ENCODE measurements at places on chromosomes 12 and 14.

DNA sequence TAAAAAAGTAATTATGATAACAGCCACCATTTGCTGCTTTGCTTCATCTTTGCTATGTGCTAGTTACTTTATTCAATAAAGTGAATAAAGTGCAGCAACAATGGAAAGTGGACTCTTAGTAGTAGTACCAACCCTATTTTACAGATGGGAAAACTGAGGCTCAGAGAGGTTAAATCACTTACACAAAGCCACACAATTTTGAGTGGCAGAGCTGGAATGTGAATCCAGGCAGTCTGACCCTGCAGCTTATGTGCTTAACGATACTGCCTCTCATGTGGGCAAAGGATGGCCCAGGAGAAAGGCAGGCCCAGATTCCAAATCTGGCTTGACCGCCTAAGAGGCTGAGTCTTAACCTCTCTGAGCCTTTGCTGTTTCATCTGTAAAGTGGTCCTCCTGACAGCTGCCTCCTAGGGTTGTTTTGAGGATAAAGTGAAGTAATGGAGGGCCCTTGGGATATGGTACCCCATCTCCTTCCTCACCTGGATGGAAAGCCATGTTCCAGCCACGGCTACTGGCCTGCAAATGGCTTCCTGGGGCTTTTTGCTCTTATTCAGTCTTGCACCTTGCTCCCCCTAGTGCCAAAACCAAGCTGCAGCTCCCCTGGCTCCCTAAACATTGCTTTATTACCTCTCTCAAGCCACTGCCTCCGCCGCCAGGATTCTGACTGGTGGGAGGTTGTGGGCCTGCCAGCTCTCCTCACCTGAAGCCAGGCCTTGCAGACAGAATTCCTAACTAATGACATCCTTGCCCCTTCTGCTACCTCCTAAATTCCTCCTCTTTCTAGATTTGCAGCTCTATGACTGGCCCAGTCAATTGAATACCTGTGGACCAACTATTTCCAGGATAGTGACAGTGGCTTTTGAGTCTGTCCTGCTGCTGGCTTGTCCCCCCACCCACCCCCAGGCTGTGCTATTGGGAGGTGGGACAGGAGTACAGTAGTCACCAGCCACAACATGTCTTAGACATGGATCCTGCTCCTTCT lies 283.3 kb upstream of the PWP1 start:
- no peak for DNase-seq

GRCh38 chr14:91038439-91038838 lies 22.0 kb downstream of the RPS6KA5 start:
- no peak for DNase-seq

GRCh38 chr12:9132008-9132535 lies 16.4 kb upstream of the A2M start:
- no peak for DNase-seq

- no peak for DNase-seq
These were observed 28.2 kb downstream of the TBK1 start for GRCh38 chr12:64480148-64480547.

GRCh38 chr12:123153906-123154305 lies 3.0 kb upstream of the PITPNM2 start:
- no peak for DNase-seq

- no peak for DNase-seq
These were observed 1.1 kb downstream of the INHBE start for GRCh38 chr12:57456145-57456700.

DNA sequence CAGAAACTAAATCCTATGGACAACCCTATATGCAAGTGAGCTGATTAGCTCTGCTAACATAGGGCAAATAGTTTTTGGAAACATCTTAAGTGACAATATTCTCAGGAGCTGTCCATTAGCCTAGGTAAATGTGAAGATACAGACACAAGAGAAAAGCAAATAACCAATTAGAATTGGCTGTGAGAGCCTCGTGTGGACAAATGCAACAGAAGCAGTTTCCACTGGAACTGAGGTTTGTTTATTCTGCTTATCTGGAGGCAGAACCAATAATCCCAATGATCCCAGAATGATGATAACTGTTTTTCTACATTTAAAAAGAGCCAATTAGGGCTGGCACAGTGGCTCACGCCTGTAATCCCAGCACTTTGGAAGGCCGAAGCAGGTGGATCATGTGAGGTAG lies 43.2 kb upstream of the YAF2 start:
- DNase-seq = no peak

- DNase-seq = no peak
These were observed 136.5 kb upstream of the FOXG1 start for GRCh38 chr14:28630100-28630499.

- peak; percentile 37 for DNase-seq
These were observed at the start of gene RILPL2 for GRCh38 chr12:123436017-123436964. TSS of gene RILPL2 (minus strand) at chr12:123436684. CDS start at chr12:123436420, 264 bp downstream.

- DNase-seq = no peak
These were observed 90.6 kb upstream of the RTL1 start for GRCh38 chr14:100994082-100994481.

DNA sequence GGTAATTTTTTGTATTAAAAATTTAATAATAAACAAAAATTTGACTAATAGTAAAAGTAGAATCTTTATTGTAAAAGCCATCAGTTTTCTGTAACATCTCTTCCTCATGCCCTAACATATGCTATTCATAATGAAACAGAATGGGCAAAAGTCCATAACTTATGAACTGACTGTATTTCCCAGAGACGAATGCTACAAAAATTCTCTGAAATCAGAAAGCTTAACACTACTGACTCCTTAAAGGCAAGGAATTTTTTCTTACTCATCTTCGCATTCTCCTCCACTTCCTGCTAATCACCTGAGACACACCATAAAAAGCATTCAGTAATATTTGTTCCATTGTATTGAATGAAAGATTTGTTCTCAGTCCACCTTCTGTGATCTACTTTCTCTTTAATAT lies 17.6 kb downstream of the MON2 start:
- no peak for DNase-seq

- no peak for DNase-seq
These were observed 27.8 kb upstream of the GPR132 start for GRCh38 chr14:105093038-105093430.

DNA sequence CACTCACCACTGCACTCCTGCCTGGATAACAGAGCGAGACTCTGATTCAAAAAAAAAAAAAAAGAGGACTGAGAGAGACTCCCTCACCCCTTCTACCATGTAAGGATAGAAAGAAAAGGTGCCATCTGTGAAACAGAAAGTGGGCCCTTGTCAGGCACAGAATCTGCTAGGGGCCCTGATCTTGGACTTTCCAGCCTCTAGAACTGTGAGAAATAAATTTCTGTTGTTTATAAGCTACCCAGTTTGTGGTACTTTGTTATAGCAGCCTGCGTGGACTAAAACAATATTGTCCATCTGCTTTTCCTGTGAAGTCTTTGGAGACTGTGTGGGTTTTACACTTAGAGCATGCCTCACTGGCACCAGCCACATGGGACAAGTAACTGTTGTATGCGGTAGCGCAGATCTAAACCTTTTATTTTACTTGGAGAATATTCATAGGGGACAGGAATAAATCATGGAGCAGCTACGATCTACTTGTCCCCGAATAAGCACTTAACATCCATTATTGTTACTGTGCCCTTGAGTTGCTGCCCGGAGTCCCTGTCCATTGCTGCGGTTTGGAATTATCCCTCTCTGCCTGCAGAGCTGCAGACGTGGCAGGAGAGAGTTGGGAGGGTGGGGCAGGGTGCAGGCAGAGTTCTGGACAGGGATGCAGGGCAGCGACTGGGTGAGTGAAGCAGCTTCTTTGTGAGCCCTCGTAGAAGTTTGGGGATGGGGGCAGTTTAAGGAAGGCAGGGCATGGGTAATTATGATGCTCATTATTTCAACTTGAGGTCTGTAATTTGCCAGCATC lies 52.4 kb upstream of the STON2 start:
- no peak for DNase-seq

DNA sequence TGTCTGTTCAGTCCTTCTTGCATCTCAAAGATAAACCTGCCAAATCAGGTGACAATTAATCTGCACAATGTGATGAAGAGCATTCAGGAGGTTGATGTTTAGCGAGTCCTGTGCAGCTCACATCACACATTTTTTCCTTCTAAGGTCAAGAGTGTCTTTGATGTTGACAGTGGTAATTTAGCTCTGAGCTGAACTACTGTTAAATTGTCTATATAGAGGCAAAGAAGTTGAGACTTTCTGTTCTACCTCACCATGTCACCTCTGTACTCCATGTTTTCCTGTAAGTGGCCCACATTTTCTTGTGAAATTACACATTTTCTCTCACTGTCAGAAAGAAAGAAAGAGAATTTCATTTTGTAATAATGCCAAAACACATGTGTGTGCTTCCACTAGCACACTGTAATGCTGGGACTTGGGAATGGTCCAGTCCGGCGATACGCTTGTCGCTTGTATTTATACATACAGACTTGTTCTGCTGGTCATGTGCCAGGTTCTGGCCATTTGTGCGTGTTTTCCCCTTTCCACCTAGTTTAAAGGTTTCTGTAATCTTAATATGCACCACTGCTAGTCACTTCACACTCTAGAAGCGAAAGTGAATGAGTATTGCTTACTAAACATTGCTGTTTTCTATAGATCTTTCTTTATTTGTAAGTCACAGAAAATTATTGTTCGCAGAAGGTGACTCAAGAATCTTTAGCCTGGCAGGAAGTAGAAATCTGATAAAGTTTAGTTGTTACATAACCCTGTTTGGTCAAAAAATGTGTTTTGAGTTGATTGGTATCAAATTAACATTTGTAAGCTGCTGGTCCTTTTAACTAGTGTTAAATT lies 328.9 kb downstream of the TMTC2 start:
- no peak for DNase-seq

DNA sequence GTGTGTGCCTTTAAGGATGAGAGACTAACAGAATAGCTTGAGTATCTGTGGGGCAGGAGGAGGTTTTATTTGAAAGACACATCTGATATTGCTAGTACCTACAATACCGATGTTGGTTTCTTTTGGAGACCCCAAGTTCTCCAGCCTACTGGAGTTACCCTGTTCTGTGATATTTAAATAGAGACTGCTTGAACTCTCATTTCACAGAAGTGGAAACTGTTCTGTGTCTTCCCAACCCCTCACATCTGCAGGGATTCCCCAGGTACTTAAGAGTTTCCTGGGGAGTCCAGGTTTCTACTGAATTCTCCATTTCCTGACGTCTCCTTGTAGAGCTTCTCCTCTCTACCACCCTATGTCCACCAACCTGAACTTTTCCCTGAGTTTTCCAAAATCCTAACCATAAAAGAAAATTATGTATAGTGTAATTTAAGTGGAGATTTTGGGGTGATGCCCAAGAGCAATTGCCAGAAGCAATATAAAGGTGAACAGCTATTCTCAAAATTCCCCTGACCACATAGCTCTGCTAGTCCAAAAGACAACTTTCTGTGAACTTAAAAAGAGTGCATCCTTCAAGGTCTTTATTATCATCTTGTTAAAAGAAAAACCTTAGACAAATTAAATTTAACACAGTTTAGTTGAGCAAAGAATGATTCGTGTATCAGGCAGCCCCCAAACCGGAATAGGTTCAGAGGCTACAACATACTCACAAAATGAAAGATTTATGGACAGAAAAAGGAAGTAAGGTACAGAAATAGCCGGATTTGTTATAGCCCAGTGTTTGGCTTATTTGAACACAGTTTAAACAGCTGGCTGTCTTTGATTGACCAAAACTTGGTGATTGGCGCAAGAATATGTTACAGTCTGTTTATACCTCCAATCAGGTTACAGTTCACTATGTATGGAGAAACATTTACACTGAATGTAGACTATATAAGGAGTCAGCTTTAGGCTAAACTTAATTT lies 373.4 kb downstream of the NUAK1 start:
- no peak for DNase-seq

- no peak for DNase-seq
These were observed 316.4 kb downstream of the NOVA1 start for GRCh38 chr14:26281280-26281998.

DNA sequence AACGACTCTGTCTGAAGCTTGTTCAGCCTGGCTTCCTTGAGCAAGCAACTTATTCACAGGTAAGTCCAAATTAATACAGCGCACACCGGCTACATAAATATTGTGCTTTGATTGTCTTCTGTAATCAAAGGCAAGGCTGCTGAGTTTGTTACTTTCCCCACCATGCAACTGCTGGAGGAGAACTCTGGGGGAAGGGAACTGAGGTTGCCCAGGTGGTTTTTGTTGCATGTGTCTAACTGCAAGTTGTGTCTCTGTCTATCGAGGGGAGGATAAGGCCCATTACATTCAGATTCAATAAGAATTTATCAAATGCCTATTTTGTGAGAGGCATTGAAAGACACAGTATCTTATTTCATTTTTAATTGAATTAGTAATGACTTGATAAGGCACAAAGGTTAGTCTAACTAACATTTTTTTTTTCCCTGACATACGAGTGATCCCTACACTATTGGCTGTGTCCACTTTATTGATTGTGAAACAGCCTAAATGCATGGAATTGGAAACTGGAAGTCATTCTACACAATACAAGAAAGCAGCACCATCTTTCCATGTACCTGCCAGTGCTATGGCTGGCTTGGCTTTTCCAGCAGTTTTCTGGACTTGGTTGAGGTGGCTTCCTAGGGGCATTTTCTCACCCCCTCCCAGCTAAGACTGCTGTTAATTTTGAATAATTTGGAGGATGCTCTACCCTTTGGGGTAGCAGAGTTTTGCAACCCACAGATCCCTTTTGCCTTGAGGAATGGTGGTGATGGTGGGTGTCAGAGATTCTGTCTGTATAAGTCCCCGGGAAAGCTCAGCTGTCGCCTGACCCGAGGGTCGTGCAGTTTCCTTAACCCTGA lies 951 bp upstream of the CHST11 start:
- no peak for DNase-seq

DNA sequence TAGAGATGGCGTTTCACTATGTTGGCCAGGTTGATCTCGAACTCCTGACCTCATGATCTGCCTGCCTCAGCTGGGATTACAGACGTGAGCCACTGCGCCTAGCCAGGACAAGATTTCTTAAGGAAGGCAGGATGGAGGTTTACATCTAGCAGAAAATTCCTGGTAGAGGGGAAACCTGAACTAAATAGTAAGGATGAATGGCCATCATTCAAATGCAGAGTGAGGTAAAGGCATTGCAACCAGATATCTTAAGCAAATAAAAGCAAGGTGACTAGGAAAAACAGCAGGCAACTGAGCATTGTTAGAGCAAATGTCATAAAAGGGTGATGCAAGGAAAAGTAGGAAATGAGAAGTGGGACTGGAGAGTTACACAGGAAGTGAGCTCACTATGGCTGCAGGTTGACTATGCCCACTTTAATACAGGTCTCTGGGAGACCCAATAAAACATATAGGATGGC lies 133.0 kb downstream of the SOX5 start:
- no peak for DNase-seq

DNA sequence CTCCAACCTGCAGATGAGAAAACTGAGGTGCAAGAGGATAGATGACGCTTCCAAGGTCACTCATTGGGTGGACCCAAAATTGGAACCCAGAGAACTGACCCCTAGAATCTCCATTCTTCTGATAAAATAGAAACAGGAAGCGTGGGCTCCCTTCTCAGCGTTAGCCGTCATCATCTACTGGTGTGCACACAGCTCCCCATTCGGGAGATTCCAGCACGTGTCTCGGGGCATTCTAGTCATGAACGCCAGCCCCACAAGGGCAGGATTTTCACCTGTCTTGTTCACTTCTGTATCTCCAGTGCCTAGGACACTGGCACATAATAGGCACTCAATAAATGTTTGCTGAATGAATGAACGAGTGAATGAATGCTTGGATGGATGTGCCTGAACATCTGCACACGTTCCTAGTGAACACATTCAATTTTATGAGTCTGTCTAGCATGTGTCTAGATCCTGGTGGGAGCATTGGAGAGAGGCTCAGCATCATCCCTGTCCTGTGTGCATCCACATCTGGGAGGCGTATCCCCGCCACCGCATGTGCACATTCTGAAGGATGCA lies 30.5 kb downstream of the RASAL1 start:
- DNase-seq = no peak
